ENCODE measurements at places on chromosomes 12 and 14.

- DNase-seq = no peak
Observed at GRCh38 chr12:121946313-121947025, 28.1 kb downstream of the CFAP251 start.

DNA sequence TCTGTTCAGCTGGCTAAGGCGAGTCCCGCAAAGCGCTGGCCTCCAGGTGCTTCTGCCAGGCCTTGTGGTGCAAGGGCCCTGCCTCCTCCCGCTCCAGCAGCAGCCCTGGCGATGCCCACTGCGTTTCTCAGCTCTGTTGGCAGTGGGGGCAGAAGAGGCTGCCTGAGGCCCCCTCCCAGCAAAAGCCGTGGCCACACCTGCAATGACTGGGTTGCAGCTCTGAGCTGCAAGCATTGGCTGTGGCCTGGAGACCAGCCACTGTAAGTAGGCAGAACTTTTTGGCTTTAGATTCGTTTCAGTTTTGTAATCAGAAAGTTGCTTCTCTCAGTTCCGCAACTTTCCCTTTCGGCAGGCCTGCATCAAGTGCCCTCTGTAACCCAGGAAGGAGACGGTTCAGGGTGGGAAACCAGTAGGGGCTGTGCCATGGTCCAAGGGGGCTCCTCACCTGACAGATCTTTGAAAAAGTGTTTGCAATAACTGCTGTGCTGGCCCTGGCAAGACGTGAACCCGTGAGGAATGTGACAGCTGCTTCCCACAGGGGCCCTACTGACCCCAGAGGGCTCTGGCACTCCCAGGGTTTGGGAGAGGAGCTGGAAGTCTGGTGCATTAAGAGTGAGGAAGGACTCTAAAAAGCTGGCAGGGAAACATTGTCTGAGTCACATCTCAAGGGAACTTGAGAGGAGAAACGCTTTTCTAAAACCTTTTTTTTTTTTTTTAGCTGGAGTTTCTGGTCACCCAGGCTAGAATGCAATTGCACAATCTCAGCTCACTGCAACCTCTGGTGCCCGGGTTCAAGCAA, 54.5 kb upstream of the MAX start:
- DNase-seq = no peak

DNA sequence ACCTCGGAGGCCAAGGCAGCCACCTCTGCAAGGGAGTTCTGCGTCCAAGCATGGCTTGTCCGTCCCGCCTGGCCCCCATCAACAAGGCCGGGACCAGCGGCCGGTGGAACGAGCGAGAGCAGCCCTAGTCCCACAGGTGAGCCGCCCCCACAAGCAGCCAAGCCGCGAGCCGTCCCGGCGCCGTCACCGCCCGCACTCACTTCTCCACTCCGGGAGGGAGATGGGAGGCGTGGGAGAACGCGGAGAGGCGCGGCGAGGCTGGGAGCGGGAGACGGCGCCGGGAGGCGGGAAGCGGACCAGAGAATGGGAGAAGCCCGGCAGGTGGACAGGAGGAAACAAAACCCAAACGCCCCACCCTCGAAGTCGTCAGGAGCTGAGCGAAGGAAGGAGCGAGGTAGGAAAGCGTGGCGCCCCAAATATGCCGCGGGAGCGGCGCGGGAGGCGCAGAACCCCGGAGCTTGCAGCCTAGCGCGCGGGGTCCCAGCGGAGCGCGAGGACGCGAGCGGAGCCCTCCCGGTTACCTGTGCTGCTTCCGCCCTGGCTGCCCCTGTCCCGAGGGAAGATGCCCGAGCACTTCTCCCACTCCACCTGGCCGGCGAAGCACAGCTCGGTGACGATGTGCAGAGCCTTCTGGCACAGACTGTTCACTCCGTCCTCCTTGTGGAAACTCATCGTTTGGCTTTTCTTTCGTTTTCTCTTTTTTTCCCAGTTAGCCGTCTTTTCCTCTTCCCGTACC, 600 bp downstream of the SYT10 start:
- DNase-seq = no peak

DNA sequence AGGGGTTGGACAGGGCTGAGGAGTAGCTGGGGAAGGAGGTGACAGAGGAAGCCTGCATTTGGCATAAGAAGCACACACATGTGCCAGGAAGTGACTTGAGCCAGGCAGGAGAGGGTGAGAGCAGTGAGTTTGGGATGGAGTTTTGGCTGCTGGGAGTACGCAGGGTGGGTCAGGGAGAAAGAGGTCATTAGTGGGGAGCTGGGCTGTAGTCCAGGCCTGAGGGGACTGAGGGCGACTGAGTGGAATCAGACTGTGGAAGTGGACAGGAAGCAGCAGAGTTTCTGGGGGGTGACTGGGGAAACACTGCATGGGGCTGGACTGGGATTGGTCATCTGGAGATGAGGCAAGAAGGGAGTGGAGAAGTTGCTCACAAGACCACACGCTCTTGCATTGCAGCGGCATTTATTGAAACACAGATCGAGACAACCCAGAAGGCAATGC, 7.6 kb downstream of the KRT85 start:
- no peak for DNase-seq

DNA sequence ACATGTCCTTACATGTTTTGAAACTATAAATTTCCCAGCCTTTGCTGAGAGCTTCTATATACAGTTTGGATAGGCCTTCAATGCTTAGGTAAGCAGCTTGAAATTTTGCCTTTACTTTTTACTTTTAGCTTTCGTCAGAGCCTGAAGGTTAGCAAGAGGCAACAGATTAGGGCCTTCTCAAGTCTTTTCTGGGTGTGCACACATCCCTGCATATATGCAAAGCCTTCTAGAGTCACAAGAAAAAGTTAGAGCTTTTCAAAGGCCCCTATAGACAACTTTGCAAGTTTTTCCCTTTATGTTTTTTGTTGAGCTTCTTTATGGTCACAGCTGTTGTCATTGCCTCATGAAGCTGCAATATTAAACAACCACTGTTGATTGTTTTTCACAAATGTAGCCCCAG, 778.4 kb downstream of the GALC start:
- no peak for DNase-seq

GRCh38 chr14:95452176-95452892, 64.1 kb downstream of the SYNE3 start:
- DNase-seq = no peak

DNA sequence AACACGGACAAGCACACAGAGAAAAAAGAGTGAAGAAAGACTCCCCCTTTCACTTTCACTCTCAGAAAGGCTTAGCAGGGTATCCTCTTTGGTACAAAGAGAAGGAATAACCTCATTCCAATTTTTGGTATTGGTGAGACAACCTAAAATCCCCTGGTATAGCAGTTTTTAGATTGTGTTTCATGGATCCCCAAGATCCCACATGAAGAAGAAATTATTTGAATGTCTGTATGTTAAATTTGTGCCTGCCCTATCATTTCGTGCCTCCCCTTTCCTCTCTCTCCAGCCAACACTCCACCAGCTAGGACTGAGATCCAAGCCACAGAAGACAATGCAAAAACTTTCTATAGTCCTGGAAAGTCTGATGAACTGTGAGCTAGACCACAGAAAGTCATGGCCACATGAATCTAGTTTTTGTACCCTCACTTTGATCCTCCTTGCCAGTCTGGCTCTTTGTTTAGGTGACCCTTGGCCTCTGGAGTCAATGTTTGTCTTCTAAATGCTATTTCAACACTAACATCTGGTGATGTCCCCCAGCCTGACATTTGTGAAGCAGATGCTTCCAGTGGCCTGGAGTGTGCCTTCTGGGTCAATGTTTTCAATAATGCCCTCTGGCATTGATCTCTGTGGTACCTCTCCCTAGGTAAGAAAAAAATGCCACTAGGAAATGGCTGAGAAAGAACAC, 181.9 kb upstream of the BMP4 start:
- DNase-seq = no peak

- DNase-seq = no peak
Observed at GRCh38 chr12:57609101-57609780, 2.0 kb upstream of the ARHGEF25 start.

GRCh38 chr12:116717466-116718437, 20.1 kb downstream of the SPRING1 start:
- DNase-seq = no peak

GRCh38 chr12:75481774-75482173, 1.2 kb downstream of the GLIPR1 start:
- no peak for DNase-seq

GRCh38 chr14:67541448-67542387, 8.6 kb downstream of the PLEKHH1 start:
- no peak for DNase-seq

DNA sequence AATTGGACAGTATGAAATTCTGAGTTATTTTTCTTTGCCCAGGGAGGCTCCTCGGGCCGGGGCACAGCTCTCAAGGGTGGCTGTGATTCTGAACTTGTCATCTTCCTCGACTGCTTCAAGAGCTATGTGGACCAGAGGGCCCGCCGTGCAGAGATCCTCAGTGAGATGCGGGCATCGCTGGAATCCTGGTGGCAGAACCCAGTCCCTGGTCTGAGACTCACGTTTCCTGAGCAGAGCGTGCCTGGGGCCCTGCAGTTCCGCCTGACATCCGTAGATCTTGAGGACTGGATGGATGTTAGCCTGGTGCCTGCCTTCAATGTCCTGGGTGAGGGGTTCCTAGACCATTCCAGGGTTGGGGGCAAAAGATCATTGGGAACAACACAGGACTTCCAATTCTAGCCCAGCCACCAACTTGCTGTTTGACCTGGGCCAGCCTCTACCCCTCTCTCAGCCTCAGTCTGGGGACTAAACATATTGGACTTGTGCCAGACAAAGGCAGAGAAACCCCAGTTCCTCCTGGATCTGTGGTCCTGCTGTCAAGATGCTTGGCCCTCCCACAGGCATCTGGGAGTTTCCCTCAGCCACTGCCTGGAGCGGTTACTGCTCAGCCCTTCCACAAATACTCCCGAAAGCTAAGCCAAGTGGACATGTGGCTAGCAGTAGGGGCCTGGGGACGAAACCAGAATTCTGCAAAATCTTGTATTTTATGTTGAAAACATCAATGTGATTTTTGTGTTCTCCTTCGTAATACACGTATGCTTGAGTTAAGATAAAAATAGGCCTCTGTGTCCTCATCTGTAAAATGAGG, 3.5 kb downstream of the OAS3 start:
- no peak for DNase-seq

GRCh38 chr14:52992236-52992870, 41.5 kb upstream of the FERMT2 start:
- DNase-seq = no peak

DNA sequence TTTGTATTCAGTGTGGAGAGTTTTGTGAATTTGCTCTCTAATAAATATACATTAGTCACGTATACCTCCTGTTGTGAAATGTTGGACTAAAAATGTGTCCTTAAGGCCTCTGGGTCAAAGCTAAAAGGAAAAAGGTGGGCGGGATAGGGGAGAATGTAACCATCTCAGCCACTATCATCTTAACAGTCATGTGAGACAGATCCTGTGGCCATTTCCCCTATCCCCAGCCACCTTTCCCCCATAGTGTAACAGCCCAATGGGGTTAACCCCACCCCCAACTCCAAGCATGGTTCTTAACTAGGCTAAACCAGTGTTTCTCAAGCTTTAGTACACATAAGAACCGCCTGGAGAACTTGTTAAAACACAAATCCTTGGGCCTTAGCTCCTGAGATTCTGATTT, 6.5 kb upstream of the ITPR2 start:
- DNase-seq = no peak

DNA sequence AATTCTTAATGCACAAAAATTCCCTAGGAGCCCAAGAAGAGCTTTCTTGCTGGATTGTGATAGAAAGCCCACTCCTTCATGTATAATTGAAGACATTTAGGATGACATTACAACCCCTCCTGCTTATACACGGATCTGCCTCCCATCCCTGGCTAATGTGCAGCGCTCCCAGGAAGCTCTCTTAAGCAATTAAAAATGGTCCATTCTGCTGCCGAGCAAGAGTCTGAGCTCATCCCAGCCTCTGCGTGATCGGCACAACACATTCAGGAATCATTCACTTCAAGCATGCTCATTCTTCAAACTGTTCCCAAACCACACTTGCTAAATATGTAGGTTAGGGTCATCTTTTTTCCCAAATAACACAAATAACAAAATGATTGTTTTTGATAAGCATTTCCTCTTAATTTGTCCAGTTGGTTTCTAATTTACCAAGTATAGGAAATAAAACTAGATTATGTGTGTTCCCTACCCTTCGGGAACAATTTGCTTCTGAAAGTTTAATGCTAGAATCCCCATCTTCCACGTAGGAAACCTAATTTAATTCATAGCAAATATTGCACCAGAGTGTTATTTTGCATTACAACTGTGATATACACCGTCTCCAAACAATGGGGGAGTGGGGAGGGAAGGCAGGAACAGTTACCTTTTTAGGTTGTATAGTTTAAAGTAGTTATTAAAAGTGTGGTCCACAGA, 17.3 kb upstream of the TMEM233 start:
- no peak for DNase-seq

DNA sequence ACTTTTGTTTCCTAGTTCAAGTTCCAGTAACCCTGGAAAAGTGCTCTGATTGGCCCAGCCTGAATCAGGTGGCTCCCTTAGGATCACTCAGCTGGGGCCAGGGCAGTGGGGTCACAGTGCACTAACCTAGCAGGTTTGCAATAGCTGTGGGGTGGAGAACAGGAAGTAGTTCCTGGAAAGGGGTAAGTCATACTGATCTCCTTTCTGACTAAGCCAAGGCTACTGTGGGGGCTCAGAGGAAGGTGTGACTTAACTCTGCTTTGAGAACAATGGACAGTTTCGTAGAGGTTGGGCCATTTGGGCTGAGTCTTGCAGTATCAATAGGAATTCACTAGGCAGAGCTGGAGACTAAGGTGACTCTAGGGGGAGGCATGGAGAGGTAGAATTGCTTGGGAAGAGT, 89.4 kb downstream of the KIF26A start:
- DNase-seq = no peak

DNA sequence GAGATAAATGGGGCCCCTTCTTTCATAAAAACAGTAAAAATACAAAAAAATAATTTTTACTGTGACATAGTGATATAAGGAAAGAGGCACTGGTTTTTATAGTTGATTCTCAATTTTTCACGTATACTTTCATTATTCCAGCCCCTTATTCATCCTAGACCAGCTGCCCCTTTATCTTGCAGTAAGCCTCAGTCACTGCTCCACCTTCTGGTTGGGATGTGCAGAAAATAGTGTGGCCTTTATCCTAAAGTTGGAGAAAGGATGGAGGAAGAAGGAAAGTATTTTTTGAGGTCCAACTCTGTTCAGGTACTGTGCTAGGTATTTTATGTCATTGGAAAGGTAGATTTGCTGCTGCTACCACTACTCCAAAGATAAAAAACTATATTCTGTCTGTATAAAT, 172.7 kb downstream of the ANO6 start:
- no peak for DNase-seq

- no peak for DNase-seq
Observed at GRCh38 chr12:51884676-51885229, 3.1 kb upstream of the ANKRD33 start.

- peak; percentile 1 for DNase-seq
Observed at GRCh38 chr12:22624548-22624869, 462 bp upstream of the ETNK1 start.

GRCh38 chr14:96251656-96252155, 4.3 kb upstream of the BDKRB1 start:
- DNase-seq = no peak

GRCh38 chr14:85535321-85535720, 5.4 kb downstream of the FLRT2 start:
- no peak for DNase-seq

Data from T-helper 1 cell (primary cell).